Activated CD8-positive, alpha-beta memory T cell treated with anti-CD3 and anti-CD28 coated beads for 48 hours (primary cell): ENCODE measurements at places on chromosomes 3 and 15.

- no peak for DNase-seq
Observed at GRCh38 chr3:155377847-155378246, 84.4 kb upstream of the STRIT1 start.

GRCh38 chr3:187066228-187066995 is 72.9 kb downstream of the RPL39L start:
- no peak for DNase-seq

GRCh38 chr15:40115670-40116093 is 7.0 kb upstream of the BMF start:
- no peak for DNase-seq

DNA sequence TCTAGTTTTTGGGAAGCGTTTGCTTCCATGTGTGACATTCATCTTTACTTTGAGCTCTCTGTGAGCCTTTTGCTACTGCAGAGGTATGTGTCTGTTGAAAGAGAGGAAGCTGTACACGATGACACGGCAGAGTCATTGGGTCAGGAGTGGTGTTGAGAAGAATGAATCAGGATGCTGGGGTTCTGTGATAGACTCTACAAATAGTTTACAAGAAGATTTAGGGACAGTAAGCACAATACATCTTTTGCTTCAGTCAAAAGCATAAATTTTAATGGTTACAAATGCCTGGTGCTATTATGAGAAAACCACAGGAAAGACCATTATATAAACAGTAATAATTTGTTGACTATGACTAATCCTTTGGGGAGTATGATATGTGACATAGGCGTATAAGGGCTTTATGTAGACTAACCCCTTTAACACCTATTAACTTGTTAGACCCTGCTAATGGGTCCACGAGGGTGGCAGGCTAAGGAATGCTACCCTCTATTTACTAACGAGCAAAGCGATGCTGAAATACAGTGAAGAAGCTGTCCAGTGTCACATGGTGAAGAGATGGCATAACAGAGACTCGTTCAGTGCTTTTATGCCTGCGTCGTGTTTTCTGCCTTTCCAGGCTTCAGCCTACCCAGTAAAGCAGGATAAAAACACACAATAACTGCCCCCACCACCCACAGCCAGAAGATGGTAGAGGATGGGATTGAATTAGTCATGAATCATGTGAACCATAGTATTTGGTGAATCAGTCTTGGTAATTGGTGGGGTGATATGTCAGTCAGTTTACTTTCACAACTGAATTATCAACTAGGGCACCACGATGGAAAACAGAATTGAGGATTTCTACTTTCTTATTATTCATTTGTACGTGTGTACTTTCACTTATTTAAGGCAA is 118.8 kb downstream of the LPP start:
- DNase-seq = no peak

DNA sequence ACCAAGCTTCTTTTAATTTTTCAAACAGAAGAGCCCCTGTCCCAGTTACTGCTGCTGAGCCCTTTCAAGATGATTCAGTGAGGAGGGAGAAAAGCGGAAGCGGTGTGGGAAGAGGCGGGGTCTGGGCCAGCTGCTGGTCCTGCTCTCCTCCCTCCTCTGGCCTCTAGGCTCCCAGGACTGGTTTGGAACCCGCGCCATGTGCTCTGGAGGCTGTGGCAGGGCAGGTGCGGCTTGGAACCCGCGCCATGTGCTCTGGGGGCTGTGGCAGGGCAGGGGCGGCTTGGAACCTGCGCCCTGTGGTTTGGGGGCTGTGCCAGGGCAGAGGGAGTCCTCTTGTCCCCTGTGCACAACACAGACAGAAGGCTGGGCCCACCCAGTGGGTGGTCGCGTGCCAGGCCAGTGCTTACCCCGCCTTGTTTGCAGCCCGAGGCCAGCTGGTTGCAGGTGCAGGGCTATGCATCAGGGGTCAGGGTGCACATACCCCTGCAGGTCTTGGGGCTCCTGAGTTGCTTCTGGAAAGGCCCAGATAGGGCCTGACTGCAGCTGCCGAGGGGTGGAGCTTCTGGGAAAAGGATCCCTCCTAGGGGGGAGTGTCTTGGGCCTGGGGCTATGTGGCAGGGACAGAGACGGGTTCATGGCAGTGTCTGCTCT is 12.2 kb downstream of the ALG1L2 start:
- DNase-seq = no peak

GRCh38 chr3:122076491-122077292 is 21.5 kb downstream of the CD86 start:
- no peak for DNase-seq
